ENCODE measurements at places on chromosomes 3 and 15.

- DNase-seq: no peak
These were observed 181.2 kb upstream of the TTC14 start for GRCh38 chr3:180420804-180421203.

DNA sequence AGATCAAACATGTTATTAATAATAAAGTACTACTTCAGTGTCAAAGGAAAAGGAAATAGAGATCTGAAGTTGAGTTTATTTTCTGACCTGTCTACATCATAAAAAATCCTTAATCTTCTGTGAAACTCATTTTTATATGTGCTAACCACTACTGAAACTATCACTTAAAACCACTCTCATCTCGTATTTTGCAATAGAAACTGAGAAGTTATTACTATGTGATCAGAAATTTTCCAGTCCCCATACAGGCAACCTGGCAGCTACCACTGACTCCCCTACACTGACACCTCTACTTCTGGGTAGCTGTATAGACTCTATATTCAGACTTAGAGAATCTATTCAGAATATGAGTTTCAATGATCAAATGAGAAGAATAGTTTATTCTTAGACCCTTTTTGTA is 8.3 kb downstream of the HDGFL3 start:
- no peak for DNase-seq

DNA sequence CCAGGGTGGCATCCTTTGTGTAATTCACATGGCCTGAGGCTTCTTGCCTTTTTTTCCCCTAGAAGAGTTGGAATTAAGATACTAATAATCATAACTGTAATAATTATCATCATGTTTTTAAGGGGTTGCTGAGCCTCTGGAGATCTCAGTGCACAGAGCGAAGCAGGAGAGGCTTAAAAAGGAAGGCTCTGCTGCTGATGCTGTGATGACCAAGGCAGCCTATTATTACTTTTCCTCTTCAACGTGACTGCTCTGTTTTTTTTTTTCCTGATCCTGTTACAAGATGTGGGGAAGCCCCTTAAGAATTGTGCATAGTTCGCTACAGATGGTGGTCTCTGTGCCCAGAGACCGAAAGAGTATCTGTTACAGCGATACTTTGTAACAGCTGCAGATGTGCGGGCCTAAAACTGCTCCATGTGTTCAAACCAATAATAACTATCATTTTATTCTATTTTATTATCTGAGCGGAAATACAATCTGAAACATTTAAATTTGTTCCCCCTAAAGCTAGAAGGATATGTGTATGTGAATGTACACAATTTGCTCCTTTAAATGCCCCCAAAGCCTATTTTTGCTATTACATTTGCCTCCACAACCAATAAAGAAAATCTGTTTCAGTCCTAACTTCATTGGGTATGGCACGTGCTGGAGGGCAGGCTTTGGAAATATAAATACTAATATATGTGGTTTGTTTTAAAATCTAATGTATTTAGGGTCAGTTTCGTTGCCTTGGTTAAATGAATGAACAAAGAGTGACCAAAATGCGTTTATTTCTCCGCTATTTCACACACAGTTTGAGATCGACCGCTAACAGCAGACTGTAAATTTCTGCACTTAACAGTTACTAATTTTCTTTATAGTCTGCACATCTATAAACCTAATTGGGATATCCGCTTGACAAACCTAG is 4.6 kb downstream of the SHOX2 start:
- DNase-seq: no peak

DNA sequence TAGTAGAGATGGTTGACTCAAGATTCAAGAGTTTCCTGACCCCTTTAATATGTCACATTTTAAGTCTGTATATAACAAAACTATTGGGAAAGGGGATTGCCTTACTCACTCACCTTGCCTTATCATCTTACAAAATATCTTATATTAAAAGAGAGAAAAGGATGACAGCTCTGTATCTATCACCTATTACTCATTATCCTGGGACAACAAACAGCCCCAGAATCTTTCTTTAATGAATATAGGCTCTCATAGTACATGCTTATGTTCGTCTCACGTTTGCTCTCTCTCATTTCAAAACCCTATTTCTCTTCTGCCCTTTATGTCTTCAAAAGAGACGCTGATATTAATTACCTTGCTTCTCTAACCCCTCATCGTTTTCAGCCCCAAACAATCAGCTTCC is 1023.4 kb upstream of the CFAP20DC start:
- no peak for DNase-seq

- no peak for DNase-seq
These were observed 313.4 kb upstream of the SATB1 start for GRCh38 chr3:18738393-18739098.

DNA sequence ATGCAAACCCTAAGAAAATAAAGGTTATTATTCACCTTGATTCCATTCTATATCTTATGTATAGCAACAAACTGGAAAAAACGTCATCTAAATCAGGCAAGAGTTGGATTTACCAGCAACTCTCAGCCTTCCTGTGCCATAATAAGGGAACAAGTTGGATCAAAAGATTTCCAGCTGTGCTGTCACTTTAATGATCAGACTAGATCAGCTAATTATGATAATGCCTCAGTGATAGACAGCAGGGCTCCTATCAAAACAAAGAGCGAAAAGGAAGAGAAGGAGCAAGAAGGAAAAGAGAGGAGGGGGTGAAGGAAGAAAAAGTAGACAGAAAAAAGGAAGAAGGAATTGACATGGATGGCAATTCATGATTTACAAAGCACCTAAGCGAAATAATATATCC is 36.7 kb upstream of the BCL6 start:
- no peak for DNase-seq

GRCh38 chr3:43638594-43639447 is 17.0 kb upstream of the ANO10 start:
- no peak for DNase-seq

DNA sequence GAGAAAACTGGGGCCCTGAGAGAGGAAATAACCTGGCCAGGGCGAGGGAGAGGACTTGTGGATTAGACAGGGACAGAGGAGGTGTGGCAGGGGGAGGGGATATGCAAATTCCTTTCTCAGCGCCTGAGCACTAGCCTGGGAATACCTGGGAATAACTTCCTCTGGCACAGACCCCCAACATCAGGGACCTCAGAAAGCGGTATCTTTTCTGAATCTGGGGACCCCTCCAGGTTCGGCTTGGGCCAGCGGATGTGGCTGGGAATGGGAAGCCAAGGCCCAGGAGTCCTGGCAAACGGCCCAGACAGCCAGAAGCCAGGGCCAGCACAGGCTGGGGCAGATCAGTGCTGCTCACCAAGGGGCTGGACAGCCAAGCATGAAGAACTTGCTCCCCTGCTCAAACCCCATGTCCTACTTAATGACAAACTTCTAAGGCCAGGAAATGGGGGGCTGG is 9.2 kb upstream of the ACSBG1 start:
- no peak for DNase-seq

DNA sequence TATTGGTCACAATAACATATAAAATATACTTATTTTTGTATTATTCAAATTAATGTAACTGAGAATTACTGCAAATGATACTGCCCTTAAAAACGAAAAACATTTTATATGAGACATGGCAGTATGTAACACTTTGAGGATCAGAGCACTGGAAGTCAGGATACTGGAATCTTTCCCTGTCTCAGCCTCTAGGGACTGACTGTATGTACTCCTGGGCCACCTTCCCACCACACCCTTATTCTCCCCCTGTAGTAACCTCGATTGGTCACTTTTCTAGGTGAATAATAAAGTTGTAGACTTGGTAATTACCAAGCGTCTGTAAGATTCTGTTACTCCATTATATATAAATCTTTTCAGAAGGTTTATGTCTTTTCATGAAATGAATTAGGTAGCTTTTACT is 43.0 kb downstream of the LRRC49 start:
- DNase-seq: no peak

DNA sequence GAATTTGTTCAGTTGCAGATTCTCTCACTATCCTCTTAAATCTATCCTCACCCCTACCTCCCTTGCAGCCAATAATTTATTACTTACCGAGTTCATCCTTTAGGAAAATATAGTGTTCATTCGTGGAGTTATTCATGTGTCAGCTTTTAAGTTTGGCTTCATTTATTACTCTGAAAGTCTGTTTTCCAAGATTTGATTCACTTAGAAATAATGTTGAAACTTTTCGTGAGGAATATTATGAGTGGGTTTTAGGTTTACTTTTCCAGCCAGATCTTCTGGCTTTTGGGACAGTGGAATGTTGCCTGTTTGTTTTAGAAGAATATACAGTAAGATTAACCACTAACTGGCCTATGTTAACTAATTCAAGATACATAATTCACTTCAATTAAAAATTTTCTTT is 161.0 kb upstream of the CGNL1 start:
- no peak for DNase-seq

GRCh38 chr3:147919496-147919895 is 510.3 kb downstream of the ZIC1 start:
- DNase-seq: no peak

GRCh38 chr15:35540021-35540420 is 5.9 kb downstream of the DPH6 start:
- peak; percentile 58 for DNase-seq

- no peak for DNase-seq
These were observed 24.3 kb downstream of the H1-8 start for GRCh38 chr3:129567176-129567705.

- DNase-seq: no peak
These were observed 152.5 kb downstream of the ADAMTS17 start for GRCh38 chr15:100189319-100189718.

DNA sequence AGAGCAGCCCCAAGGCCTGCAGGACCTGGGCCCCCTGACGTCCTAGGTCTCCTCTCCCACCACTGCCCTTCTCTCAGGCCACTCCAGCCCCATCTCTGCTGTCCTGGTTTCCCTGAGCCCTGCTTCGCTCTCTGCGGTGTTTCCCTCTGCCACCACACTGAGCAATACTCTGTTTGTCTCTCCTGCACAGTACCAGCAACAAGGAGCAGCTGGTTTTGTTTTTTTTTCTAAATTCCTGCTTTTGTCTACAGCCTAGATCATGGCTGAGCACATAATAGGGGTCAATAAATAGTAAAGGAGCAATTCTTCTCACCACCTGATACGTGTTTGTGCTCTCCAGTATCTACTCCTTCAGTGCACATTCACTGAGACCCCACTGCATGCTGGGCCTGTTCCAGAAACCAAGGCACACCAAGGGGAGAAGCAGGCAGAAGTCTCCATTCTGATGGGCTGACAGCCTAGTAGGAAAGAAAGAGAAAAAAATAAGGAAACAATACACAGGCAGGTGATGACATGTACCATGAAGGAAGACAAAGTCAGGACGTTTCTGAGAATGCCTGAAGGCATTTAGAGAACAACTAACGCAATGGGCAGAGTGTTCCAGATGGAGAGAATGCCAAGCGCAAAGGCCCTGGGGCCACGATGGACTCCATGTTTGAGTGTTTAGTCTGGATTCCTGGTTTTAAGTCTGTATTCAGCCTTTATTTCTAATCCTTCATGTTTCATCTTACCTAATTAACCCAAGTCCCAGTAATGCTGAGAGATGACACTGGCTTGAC is 6.0 kb upstream of the ACAD9 start:
- no peak for DNase-seq

DNA sequence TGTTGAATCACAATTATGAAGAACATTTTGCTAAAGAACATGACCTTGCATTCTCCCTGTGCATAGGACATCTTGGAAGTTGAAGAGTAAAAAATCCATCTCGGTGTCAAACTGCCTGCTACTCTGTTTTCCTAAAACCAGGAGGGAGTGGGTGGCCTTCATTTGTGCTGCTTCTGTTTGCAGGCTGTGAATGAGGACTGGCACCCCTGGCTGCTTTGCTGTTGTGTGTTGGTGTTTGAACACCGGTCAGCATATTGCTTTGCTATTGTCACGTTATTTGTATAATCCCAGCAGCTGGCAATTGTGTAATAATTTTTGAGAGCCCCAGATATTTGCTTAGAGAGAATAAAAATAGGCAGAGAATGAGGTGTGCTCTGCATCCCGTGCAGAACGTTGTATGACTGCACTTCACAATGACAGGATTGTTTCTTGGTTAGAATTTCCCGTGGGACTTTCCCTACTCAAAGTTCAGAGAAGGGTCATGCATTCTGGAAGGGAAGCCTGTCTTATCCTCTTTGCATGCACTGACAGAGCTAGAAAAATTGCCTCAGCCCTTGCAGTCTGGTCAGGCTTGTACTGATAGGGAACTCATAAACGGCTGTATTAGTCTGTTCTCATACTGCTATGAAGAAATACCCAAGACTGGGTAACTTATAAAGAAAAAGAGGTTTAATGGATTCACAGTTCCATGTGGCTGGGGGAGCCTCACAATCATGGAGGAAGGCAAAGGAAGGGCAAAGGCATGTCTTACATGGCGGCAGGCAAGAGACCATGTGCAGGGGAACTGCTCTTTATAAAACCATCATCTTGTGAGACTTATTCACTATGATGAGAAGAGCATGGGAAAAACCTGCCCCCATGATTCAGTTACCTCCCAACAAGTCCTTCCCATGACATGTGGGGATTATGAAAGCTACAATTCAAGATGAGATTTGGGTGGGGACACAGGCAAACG is 16.3 kb downstream of the SV2B start:
- DNase-seq: no peak

DNA sequence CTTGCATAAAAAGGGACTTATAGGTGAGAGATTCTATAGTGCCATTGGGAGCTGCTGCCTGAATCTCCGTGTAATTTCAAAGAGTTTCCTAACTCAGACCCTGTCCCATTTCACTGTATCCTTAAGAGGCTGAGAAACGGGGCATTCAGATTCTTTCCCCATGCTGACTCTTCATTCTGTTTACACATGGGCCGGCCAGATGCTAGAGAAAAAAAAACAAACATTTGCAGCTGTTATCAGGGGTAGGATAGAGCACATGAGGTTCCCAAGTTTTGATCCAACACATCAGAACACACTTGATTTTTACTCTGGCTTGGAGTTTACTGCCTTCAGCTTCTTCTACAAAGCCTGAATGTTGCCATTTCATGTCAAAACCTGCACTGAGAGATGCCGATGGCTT is 215.9 kb upstream of the TPRG1 start:
- DNase-seq: no peak

GRCh38 chr3:120498556-120499346 is 48.0 kb upstream of the FSTL1 start:
- peak; percentile 94 for DNase-seq

DNA sequence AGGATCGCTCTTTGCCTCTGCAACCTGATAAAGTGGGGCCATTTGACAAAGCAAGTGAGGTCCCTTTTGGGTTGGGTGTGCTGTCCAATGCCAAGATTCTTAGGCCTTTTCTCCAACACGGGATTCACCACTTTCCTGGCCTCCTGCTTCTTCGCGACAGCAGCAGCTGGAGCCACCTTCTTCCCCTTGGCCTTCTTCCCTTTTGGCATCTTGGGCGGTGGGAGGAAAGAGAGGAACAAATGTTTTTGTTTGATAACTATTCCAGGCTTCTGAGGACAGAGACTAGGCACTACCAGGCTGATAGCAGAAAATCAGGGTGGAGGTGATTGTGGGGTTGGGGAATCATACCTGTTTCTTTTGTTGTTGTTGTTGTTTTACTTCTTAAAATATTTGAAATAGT is 30.0 kb upstream of the FAM81A start:
- DNase-seq: no peak

DNA sequence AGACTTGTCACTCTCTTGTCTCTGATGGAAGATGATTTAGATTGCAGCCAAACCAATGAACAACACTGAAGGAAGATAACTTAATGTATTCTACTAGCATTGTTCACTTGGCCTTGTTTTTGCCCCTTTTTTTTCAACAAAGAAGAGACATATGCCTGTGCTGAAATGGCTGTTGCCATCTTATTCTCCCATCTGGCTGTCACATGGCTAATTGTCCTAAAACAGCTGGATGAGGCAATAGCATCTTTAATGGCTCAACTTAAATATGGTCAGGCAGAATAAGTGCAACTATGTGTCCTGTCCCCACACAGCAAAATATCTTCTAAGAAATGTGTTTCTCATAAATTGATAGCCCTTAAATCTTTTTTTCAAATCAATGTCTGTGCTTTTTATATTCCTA is 576.9 kb downstream of the TUSC7 start:
- DNase-seq: no peak
